ENCODE measurements at places on chromosomes 6 and 20. TPM values are rescaled to one million over a fixed set of nuclear protein-coding genes. Genes with fewer than 3 reads are reported as not detected.

GRCh38 chr6:113011801-113012200, 664.7 kb downstream of the RFPL4B start:
- H3K27ac ChIP-seq, result no peak overlapping the region
- H3K4me1 ChIP-seq, result no peaks in the 10 kb centered on the region
- H3K4me3 ChIP-seq, result no peak overlapping the region
- DNase-seq, result no peak
- H3K36me3 ChIP-seq, result no peaks in the 10 kb centered on the region

DNA sequence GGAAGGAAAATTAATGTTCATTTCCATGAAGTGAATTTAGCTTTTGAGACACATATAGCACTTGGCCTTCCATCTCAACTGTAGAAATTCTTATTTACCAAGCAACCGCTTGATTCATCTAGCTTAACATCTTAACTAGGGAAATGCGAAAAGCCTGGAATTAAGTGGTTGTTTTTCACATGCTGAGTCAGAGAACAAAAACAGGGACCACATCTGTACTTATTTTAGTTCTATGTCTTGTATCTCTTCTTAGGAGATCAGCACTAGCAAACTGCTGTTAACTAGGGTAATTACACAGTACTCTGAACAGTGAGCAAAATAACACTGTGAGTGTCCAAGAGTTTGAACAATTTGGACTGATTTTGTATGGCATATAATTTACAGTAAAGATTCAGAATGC, 590.9 kb upstream of the NRSN1 start:
- no peaks in the 10 kb centered on the region for H3K36me3 ChIP-seq

DNA sequence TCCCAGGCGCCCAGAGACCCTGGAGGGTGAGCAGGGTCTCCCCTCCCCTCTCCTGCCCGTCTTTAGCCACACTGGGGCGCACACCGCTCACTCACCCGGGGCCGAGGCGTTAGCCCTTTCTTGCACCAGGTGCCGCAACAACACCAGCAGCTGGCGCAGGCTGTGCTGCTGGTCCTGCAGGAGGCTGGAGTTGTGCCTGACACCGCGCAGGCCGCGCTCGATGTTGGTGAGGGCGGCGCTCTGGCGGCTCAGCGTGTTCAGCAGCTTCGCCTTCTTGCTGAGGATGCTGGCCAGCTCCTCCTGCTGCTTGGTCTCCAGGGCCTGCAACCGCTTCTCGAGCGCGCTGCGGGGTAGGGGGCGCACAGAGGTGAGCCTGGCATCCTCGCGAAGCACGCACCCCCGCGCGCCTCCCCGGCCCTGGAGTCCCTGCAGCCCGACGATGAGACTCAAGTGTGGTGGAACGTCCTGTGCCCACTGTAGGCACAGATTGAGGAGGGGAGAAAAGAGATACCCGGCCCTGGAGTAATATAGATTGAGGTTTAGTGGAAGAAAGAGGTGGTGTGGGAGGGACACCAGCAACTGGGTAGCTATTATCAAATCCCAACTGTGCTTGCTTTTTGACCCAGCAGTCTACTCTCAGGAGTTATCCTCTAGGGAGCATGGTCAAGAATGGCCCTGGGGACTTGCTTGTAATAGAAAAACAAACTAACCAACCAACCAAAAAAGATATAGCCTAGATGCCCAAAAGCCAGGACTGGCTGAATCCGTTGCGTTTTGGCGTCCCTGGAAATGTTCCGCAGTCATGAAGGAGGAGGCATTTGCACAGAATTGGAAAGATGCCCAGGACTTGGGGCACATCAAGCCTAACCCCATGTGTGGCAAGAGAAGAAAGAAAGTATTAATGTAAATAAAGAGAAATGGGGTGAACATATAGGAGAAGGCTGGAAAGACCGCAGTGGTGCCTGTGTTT, 30.9 kb downstream of the ANGPT4 start:
- no peak overlapping the region for H3K27ac ChIP-seq
- H3K4me1 ChIP-seq, result no peaks in the 10 kb centered on the region
- DNase-seq, result no peak
- no peak overlapping the region for H3K4me3 ChIP-seq

Gene LCA5
- 0.22 TPM for total RNA-seq

DNA sequence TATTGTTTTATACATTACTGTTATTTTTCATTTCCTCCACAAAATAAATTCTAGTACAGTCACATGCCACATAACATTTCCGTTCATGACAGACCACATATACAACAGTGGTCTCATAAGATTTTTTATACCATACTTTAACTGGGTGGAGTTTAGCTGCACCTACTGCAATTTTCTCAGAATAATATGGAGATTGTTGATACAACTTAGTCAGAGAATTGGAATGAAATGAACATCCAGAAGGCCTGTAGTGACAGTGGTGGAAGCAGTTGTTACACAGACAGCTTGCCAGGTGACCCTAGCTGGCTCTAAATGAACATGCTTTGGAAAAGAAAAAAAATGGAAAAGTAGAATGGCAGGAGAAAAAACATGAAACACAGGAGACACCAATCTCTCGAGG, 183.2 kb upstream of the TCF21 start:
- H3K4me3 ChIP-seq, result no peak overlapping the region
- H3K36me3 ChIP-seq, result no peaks in the 10 kb centered on the region
- no peak for DNase-seq
- no peak overlapping the region for H3K27ac ChIP-seq

GRCh38 chr6:46288835-46289234, 118.1 kb upstream of the ENPP5 start:
- DNase-seq, result no peak
- H3K36me3 ChIP-seq, result no peaks in the 10 kb centered on the region
- H3K4me3 ChIP-seq, result no peak overlapping the region
- H3K27me3 ChIP-seq, result no peaks in the 10 kb centered on the region
- H3K27ac ChIP-seq, result no peak overlapping the region

Gene TXLNB
- 1.4 TPM for total RNA-seq

GRCh38 chr6:128358244-128358776, 162.1 kb downstream of the PTPRK start:
- DNase-seq, result no peak
- no peak overlapping the region for H3K4me3 ChIP-seq
- no peaks in the 10 kb centered on the region for H3K27me3 ChIP-seq

GRCh38 chr6:82035526-82035925, 212.0 kb downstream of the IBTK start:
- no peak for DNase-seq
- H3K27me3 ChIP-seq, result no peaks in the 10 kb centered on the region
- no peak overlapping the region for H3K4me3 ChIP-seq
- no peaks in the 10 kb centered on the region for H3K36me3 ChIP-seq

Gene GPSM3
- 313 TPM for total RNA-seq

- H3K4me1 ChIP-seq, result no peaks in the 10 kb centered on the region
- no peak for DNase-seq
- H3K27me3 ChIP-seq, result no peaks in the 10 kb centered on the region
- no peak overlapping the region for H3K27ac ChIP-seq
Observed at GRCh38 chr6:4464638-4465037, 311.6 kb upstream of the CDYL start.

Gene TSPO2
- not detected for total RNA-seq

Gene XRN2
- total RNA-seq, result 56.3 TPM

Gene GNMT
- total RNA-seq, result 1.1 TPM

Gene TCF15
- not detected for total RNA-seq

DNA sequence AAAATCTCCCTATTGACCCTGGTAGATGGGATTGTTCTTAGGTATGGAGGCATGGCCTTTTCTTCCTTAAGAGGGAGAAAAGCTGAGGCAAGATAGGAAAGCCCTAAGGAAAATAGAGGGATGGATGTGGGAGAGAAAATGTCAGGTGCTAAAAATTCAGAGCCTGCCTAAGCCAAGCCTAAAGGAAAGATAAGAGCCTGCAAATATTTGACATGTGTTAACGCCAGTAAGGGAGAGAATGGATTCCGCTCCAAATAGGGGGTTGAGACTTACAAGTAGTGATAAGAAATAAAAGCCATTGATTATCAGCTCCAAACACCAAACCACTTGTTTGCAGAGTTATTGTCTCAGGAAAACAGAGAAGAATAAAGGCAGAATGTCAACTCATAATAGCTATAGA, 533.6 kb downstream of the PTPRT start:
- no peaks in the 10 kb centered on the region for H3K36me3 ChIP-seq
- no peak overlapping the region for H3K27ac ChIP-seq
- H3K4me1 ChIP-seq, result no peaks in the 10 kb centered on the region

Gene LY6G5C
- 4.5 TPM for total RNA-seq

Gene LY86
- total RNA-seq, result 1.0 TPM

DNA sequence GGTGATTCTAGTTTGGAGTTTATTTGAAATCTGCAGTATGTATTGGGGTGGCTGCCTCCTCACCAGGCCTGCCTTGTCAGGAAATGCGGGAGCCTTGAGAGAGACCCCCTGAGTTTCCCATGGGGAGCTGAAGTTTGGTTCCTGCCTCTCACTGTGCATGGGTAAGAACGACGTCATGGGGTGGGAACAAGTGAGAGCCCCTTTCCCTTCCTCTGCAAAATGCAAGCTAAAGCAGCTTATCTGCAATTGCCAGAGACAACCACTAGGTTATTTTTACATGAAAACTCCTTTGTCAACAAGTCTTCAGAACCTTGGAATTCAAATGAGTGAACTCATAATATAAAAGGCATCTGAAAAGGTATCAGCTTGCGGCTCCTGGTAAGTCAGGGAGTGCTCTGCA, 58.4 kb downstream of the TMEM170B start:
- no peaks in the 10 kb centered on the region for H3K27me3 ChIP-seq
- no peaks in the 10 kb centered on the region for H3K36me3 ChIP-seq
- no peak for DNase-seq
- no peaks in the 10 kb centered on the region for H3K4me1 ChIP-seq
- no peak overlapping the region for H3K4me3 ChIP-seq
- H3K27ac ChIP-seq, result no peak overlapping the region

DNA sequence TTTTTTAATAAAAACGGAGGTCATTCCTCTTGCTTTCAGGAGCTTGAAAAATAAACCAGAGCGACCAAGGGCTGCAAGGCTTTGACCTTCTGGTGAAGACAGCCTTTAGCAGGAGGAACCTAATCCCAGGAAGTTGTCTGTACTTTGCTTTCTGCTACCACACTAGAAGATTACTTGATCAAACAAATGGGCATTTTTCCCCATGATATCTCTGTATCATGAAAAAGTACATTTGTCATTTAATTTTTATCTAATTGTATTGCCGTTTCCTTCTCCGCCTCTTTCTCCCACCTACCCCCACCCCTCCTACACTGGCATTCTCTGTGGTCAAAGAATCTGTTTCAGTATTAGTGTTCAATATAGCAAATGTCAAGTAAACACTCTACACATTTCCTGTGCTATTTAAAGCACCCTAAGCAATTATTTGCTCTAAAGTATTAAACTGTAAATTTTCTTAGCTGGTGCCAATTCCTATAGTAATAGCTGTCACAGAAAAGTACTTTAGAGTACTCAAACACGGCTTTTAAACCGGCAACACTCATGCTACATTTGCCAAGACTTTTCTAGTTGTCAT, 29.7 kb downstream of the ATXN1 start:
- no peaks in the 10 kb centered on the region for H3K36me3 ChIP-seq
- H3K27ac ChIP-seq, result peak overlapping the region; percentile 53

DNA sequence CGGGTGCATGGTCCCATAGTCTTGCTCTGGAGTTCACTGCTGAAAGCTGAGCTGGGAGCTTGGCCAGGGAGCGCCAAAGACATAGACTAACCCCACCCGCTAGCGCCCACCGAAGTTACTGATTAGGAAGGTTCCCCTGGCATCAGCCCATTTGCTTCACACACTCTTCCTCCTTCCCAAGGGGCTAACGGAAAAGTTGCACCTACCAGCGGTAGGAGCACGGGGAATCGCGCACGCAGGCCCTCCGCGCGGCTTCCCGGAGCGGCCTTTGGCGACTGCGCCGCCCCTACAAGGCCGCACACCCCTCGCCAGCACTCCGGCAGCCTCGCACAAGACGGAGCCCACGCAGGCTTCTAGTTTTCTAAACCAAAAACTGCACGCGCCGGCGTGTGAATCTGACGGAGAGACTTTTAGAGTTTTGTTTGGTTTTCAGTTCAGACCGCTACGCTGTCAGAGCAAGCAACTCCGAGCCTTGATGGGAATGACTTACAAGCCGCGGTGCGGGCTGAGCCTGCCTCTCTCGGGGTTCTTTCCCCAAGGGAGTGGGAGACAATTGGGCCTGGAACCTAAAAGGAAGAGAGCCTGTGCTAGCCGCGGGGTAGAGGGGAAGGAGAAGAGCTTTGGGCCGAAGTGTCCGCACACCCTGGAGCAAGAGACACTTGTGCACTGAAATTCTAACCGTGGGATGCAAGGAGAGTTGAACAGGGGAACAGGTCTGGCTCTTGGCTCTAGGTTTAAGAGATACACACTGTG, 891 bp upstream of the POU3F2 start:
- H3K27ac ChIP-seq, result no peak overlapping the region
- peaks cover 59% of the 10 kb centered on the region for H3K4me1 ChIP-seq
- no peaks in the 10 kb centered on the region for H3K36me3 ChIP-seq
- H3K27me3 ChIP-seq, result peaks cover 76% of the 10 kb centered on the region

DNA sequence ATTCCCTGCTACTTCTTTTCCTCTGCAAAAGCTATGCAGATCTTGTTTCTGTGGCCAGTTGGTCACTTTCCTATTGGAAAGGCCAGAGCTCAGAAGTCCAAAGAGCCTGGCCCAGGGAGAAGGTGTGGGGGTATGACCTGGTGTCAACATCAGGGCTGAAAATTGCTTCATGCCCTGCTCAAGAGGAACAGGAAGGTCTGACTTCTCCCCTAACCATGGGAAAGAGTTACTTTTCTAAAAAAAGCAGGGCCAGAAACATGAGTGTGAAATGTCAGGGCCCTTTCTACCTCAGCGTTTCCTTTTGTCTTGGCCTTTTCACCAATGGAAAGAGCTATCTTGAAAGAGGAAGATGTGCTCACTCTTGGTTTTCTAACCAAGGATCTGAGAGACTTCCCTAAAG, 117.4 kb downstream of the MAFB start:
- H3K27me3 ChIP-seq, result no peaks in the 10 kb centered on the region
- no peaks in the 10 kb centered on the region for H3K4me1 ChIP-seq
- DNase-seq, result no peak
- H3K27ac ChIP-seq, result no peak overlapping the region
- H3K36me3 ChIP-seq, result no peaks in the 10 kb centered on the region

DNA sequence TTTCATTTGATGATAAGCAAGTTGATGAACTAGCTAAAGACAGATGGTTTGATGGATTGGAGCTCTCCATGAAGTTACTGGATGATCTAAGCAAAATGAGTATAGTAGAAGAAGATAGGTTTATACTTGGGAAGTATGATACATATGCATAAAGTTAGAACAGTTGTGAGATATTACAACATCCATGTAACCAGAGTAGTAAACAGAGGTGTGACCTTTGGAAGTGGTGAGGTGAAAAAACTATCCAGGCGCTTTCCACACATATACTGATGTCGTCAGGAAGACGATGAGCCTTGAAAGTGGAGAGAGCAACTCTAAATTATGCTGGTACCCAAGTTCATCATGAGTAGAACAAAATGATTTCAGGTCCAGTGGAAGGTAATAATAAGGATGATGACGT, 271.0 kb downstream of the PTPRK start:
- H3K27ac ChIP-seq, result no peak overlapping the region
- H3K36me3 ChIP-seq, result no peaks in the 10 kb centered on the region
- peaks cover 4% of the 10 kb centered on the region for H3K4me1 ChIP-seq
- no peaks in the 10 kb centered on the region for H3K27me3 ChIP-seq
- no peak overlapping the region for H3K4me3 ChIP-seq

Gene KATNA1
- 18.2 TPM for total RNA-seq

Gene CDYL
- 36.7 TPM for total RNA-seq

GRCh38 chr6:169949511-169950097, 198.2 kb downstream of the ERMARD start:
- no peak overlapping the region for H3K4me3 ChIP-seq
- no peaks in the 10 kb centered on the region for H3K27me3 ChIP-seq
- H3K36me3 ChIP-seq, result no peaks in the 10 kb centered on the region
- no peak for DNase-seq

Gene COL21A1
- total RNA-seq, result not detected

GRCh38 chr6:80254716-80255115, 148.2 kb downstream of the BCKDHB start:
- no peak overlapping the region for H3K27ac ChIP-seq
- no peaks in the 10 kb centered on the region for H3K27me3 ChIP-seq
- no peaks in the 10 kb centered on the region for H3K36me3 ChIP-seq
- H3K4me3 ChIP-seq, result no peak overlapping the region
- DNase-seq, result no peak

Gene CPXM1
- total RNA-seq, result not detected

Measured in CD4-positive, alpha-beta memory T cell (primary cell).